ENCODE measurements at places on chromosomes 2 and 18.

DNA sequence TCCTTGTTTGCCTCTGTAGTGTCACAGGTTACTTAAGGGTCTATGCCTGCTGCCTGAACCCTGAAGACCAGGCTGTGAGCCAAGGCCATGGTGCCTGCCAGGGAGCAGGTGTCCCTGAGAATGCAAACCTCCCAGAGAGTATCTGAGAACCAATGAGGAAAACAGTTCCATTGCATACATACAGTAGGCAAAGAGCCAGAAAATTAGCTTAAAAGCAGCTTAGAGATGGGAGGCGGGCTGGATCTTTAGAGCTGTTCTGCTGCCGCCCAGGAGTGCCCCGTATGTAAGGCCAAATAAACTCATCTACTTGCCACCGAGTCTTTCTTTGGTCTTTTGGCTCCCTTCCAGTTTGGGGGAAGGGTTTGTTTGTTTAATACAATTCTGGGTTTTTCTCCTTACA, 327.9 kb downstream of the CLIP4 start:
- peak; percentile 92 for DNase-seq

DNA sequence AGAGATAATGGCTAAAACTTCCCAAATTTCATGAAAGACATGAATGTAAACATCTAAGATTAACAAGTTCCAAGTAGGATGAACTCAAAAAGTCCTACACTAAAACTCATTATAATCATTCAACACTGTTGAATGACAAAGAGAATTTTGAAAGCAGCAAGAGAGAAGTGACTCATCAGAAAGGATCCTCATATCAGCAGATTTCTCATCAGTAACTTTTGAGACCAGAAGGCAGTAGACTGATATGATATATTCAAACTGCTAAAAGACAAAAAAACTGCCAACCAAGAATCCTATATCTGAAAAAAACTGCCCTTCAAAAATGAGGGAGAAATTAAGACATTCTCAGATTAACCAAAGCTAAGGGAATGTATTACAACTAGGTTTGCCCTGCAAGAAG, 130.6 kb upstream of the OTX1 start:
- DNase-seq = no peak

DNA sequence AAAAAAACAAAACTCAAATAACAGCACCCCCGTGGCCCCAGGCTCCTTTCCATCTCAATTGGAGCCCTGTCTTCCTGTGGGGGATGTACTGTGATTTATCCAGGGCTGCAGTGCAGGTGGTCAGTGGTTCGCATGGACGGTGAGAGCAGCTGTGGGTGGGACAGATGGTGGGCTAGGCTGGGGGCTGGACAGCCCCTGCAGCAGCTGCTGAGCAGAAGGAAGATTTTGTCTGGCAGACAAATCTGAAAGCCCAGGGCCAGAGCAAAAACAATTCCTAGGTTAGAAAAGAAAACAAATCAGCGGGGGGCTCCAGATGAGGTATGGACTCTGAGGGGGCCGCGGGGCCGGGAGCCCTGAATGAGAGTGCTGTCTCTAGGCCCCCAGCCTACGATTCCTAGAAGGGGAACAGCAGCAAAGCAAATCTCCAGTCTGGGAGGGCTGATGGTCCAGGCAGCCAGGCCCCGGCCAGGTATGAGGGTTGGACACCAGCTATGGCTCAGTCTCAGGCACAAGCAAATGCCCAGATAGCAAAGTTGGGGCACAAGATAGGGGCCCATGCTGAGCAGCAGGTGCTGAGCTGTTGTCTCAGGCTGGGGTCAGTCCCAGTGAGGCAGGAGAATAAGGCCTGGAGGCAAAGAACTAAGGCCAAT, 45.4 kb downstream of the SOWAHC start:
- no peak for DNase-seq

DNA sequence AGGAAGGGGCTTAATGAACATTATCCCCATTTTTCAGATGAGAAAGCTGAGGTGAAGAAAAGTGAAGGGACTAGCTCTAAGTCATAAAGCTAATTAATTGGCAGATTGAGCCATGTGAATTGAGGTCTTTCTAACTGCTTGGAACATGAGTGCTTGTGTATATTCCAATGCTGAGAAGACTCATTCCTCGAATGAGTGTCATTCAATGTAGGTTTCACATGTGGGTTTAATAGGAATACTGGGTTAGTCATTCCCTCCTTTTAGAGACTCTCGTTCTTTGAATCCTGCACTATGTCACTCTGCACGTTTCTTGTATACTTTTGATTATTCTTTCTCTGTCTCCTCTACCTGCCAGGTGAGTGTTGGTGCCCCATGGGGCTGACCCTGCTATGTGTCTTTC, 218.2 kb downstream of the HRH4 start:
- DNase-seq = no peak

- no peak for DNase-seq
These were observed 110.6 kb upstream of the FAM136A start for GRCh38 chr2:70412294-70413070.

- no peak for DNase-seq
These were observed 158.4 kb downstream of the GALNT14 start for GRCh38 chr2:30979822-30980245.

DNA sequence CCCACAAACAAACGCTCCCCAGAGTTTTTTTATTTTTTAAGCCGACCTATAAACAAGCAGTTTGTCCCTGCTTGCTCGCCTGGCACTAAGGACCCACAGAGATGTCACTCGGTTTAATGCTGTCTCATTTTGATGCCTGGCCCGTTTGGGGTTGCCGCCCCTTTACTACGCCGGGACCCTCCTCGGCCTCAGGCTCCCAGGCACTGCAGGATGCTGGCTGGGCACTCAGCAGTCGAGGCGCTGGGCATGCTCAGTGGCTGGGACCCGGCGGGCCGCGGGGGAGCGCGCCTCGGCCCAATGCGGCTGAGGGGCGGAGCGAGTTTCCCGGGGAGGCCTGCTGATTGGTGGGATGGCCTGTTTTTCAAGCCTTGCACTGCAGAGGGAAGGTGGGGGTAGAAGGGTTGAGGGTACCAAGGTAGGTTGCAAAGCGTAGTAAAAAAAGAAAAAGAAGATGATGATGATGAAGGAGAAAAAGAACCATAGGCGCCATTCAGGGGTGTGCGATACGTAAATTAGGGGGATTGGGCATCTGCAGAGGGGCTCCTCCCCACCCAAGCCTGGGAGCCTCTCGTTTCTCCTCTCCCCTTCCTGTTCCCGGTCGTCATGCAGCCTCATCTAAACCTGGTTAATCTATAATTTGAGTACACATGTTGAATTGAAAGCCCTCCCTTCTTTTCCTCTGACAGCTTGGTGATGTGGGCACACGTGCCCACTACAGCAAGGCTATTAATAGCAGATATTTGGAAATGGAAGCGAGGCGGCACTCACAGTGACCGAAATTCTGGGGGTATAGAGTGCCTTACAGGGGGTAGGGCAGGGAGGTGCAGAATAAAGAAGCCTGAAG, 1.5 kb upstream of the IRS1 start:
- DNase-seq = peak; percentile 95

GRCh38 chr2:7911196-7911595, 770.7 kb upstream of the ID2 start:
- no peak for DNase-seq

DNA sequence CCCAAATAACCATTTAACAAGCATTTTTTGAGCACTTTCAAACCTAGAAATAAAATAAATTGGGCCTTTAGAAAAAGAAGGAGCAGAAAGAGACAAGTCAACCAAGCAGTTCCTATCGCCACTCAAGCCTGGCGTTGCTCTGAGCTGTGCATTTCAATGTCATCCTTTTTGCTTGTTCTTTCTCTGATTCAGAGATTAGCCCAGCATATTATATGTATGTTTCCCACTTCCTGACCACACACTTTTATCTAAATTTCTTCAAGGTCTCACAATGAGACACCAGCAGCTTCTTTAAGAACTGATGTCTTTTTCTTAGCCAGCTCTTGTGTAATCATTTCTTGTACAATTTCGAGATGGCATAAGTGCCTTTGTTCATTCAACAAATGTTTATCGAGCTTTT, 344.5 kb upstream of the ID2 start:
- DNase-seq = no peak

DNA sequence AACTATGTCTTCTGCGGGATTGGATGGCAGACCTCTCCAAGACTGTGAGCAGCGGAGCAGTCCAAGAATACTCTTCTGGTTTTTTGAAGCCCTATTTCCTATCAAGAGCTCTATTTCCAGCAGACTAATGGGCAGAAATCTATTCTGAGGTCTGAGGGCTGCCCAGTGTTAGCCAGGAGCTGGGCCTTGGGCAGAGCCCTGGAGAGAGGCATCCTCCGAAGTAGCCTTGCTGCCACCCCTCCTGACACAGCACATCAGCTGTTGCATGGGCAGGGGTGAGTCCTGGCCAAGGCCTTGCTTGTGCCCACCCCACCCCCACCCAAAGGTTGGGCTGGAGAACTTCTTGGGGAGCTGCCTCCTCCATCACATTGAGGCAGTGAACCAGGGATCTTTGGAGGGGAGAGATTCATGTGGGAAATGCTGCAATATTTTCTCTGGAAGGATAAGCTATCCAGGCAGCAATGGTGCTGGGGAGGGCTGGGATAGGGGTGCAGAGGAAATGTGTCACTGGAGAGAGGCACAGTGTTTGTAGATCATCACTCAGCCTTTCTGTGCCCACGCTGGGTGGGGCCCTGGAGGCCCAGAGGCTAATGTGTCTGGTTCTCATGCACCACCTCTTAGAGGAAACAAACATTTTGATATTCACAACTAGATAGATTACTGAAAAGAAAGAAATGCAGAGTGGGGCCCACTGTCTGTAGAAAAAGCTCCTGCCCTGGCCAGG, 104.7 kb downstream of the VSNL1 start:
- no peak for DNase-seq

DNA sequence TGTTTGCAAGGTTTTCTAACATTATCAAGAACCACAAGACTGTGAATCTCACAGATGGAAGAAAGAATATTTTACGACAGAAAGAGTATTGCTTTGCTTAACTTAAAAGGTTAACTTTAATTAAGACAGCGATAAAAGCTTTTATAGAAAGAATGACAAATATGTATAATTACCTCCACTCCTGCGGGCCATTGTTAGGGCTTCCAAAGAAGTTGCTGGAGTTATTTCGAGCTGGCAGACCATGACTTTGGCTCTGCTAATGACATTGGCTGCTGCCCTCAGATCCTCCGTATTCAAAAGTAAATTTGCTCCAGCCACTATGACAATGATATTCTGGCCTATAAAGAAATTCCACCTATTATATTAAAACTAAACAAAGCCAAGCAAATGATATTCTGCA, 47.3 kb downstream of the RBKS start:
- DNase-seq = no peak

DNA sequence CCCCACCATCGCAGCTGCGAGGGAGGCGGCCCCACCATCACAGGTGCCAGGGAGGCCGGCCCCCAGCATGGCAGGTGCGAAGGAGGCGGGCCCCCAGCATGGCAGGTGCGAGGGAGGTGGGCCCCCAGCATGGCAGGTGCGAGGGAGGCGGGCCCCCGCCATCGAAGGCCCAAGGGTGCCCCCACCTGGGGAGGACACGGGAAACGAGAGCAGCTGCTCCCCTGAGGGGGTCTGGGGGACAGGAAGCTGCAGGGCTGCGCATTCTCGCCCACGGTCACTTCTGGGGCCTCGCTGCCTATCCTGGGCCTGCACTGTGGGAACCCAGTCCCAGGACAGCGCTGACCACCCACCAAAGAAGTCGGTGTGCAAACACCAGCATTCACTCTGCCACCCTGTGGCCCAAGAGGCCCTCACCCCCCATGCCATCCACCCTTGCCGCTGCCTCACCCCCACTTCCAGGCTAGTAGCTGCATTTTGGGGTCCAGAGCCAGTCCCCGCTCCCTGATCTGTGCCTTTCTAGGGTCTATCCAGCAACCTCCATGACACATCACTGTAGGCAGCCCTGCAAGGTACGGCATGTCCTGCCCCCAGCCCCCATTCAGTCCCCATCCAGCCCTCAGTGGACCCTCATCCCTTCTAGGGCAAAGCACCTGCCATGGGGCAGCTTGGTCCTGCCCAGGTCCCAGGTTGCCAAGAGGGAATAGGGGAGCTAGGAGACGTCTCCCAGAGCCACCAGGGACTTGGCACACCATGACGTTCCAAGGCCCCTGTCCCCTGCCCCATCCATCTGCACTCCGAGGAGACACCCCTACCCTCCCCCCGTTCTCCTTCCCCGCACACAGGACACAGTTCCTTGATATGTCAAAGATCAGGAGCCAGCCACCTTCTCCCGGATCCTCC, 24.0 kb upstream of the GPC1 start:
- DNase-seq = no peak

DNA sequence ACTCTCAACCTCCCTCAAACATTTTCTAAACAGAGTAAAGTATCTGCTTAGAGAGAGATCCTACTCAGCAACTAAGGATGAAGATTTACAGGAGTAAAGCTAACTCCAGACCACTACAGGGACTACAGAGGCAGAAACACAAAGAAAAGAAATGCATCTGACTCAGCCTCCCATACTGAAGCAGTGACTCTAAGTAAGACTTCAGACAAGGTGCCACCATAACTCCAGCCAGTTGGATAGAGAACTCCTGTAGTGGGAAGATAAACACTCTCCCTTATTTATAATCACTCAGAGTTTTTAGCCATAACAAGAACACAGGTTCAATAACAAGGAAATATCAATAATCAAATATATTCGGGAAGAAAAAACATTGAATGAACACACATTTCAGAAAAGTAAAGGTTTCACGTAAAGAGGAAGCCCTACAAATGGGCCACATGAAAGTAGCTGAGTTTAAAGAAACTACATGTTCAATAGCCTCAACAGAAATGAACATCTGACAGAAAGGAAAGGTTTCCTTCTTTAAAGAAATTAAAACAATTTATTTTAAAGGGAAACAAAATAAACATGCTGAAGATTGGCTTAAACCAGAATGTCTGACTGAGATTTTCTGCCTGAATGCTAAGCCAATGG, 519.9 kb downstream of the KCNJ3 start:
- no peak for DNase-seq

DNA sequence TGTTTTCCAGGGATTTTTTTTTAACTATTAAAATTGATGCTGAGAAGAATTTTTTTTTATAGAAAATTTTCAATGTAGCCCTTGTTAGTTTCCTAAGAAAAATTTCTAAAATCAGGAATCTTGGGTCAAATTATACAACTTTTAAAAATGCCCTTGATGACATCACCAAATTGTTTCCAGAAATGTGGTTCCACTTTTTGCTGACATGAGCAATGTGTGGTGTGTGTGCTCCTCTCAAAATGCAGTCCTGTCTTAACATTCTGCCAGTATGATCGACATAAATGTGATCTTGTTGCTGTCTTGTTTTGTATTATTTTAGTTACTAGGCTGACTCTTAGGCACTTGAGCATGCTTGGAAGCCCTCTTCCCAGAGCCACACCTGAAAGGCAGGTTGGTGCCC, 89.7 kb upstream of the ST6GAL2 start:
- no peak for DNase-seq

- no peak for DNase-seq
These were observed 147.5 kb upstream of the ID2 start for GRCh38 chr2:8534386-8534728.

Data from NCI-H345 (cell line).